Stimulated activated CD4-positive, alpha-beta T cell treated with anti-CD3 and anti-CD28 coated beads, TNF-alpha, amount 100 ng/mL, for 24 hours (primary cell): ENCODE measurements at places on chromosomes 7 and 10.

DNA sequence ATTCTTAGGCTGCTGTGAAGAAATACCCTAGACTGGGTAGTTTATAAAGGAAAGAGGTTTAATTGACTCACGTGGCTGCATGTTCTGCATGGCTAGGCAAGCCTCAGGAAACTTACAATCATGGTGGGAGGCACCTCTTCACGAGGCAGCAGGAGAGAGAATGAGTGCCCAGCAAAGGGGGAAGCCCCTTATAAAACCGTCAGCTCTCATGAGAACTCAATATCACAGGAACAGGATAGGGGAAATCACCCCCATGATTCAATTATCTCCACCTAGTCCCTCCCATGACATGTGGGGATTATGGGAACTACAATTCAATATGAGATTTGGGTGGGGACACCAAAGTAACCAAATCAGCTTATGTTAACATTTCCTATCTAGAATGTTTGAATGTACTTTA, 259.2 kb downstream of the TWIST1 start:
- no peak for DNase-seq

GRCh38 chr7:145106001-145106400, 270.1 kb upstream of the TPK1 start:
- DNase-seq = no peak

DNA sequence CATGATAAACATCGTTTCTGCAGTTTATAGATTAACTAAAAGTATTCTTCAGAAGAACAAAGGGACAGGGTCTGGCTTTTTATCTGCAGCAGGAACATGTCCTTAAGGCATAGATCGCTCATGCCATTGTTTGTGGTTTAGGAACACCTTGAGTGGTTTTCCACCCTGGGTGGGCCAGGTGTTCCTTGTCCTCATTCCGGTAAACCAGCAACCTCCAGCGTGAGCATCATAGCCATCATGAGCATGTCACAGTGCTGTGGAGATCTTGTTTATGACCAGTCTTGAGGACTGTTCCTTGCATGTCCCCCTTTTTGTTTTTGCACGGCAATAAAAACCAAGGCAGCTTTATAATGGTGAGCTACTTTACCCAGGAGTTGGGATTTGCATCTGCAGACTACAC, 33.9 kb downstream of the STOX1 start:
- no peak for DNase-seq

DNA sequence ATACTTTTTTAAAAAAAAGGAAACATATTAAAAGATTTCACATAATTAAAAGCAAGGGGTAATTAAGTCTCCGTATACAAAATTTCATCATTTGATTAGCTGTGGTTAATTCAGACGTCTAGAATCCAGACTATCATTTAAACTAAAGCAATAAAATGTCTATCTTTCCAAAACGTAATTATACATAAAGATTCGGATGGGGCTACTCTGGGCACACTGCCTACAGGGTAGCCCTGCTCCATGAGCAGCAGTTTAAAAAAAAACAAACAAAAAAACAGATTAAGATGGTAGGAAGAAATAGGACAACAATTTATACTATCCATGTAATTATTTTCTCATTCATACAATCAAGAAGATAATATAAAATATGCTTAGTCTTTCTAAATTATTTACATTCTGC, 96.0 kb downstream of the NRBF2 start:
- DNase-seq = no peak

DNA sequence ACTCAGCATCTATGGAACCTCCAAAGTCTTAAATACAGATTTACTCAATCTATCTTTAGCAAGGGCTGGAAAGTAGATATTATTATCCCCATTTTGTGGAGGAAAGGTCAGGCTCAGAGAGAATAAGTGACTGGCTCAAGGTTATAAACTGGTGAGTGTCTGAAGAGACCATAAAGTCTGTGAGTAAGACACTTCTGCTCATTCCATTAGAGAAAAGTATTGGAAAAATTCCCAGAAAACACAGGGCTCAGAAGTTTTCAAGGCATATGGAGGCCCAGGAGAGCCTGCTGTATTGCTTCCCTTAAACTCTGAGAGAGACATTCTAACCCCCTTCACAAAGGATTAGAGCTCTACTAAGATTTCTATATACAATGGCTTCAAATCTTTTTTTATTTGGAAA, 134.8 kb downstream of the PCDH15 start:
- no peak for DNase-seq

DNA sequence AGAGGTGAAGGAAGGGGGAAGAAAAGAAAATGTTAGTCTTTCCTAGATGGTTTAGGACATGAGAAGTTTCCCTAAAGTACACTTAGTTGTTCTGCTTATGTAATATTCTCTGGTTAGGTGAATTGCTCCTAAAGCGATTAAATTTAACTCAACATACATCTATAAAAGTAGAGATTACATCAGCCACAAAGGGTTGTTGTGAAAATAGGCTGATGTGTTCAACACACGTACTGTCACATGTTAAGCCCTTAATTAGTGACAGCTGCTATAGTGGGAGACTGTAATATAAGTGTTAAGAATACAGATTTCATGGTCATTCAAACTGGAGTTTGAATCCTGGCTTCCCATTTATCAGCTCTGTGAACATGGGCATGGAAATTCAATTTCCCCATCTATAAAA, 12.8 kb downstream of the HECTD2 start:
- no peak for DNase-seq

- DNase-seq = no peak
Measured at GRCh38 chr10:21912625-21913024, 90.9 kb downstream of the DNAJC1 start.

DNA sequence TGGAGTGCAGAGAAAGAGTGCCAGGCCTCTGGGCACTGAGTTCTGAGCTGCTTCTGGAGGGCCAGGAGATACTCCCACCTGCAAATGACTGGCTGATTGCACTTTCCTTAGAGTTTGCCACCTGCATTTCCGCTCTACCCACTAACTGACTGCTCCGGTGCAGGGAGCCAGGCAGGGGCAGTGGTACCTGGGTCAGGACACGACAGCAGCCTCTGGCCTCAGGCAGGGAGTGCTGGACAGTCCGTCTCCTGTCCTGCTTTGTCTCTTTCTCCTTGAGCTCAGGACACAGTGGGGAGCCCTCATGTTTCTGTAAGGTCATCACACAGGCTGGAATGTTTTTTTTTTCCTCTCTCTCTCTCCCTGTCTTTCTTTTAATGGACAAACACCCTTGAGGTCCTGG, 252.0 kb downstream of the DPP6 start:
- DNase-seq = no peak

DNA sequence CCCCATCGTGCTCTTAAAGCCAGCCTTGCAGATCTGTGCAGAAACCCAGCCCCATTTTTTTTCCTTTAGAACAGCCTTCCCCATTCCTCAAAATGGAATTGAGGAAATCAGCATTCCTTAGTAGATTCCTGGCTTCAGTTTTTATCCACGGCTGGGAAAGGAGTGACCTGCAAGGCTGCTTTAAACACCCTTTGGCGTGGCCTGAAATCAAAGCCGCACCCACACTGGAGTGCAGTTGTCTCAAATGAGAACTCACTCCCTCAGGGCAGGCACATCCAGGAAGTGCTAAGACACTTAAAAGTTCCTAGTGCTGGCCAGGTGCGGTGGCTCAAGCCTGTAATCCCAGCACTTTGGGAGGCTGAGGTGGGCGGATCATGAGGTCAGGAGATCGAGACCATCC, 34.8 kb downstream of the HTR5A start:
- no peak for DNase-seq

- DNase-seq = no peak
Measured at GRCh38 chr10:60032723-60033122, 126.4 kb upstream of the CCDC6 start.

- no peak for DNase-seq
Measured at GRCh38 chr10:101452593-101452992, 98.6 kb downstream of the BTRC start.

GRCh38 chr7:84107259-84107658, 87.3 kb downstream of the SEMA3A start:
- DNase-seq = no peak

DNA sequence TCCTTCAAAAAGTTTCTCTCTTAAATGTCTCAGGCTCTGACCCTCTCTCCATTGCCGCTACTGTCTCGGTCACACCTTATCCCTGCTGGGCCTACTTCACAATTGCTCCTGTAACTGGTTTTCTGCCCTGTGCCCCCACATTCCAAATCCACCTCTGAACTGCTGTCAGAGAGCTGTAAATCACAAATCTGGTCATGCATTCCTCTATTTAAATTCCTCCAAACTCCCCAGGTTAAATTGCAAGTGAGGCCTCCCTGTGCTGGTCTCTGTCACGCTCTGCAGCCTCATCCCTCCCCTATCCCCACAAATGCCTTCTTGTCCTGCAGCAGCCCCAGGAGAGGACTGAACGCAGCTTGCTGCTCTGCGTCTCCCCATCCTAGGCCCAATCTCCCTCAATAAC, 40.4 kb upstream of the CDCA7L start:
- DNase-seq = no peak

GRCh38 chr7:2495418-2496299, 19.5 kb upstream of the GRIFIN start:
- no peak for DNase-seq

- no peak for DNase-seq
Measured at GRCh38 chr7:23422384-23422783, 47.9 kb downstream of the IGF2BP3 start.

GRCh38 chr10:116254422-116255155, 18.4 kb downstream of the GFRA1 start:
- no peak for DNase-seq

GRCh38 chr10:124347956-124348355, 70.8 kb downstream of the OAT start:
- no peak for DNase-seq

DNA sequence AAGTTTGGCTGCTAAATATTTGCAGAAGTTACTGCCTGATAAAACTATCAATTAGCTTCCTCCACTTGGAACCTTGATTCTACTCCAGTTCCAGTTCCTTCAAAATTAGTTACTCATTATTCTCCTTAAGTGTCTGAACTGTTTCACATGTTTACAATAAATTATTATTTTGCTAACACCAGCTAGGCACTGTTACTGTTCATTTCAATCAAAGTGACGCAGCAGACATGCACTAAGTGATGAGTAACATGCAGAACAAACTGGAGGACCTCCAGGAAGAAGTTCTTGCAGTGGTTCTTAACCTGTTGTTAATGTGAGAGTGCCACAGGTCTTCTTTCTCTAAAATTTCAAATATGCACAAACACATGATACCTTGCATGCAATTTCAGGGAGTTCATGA, 491.8 kb upstream of the SEMA3A start:
- DNase-seq = no peak

DNA sequence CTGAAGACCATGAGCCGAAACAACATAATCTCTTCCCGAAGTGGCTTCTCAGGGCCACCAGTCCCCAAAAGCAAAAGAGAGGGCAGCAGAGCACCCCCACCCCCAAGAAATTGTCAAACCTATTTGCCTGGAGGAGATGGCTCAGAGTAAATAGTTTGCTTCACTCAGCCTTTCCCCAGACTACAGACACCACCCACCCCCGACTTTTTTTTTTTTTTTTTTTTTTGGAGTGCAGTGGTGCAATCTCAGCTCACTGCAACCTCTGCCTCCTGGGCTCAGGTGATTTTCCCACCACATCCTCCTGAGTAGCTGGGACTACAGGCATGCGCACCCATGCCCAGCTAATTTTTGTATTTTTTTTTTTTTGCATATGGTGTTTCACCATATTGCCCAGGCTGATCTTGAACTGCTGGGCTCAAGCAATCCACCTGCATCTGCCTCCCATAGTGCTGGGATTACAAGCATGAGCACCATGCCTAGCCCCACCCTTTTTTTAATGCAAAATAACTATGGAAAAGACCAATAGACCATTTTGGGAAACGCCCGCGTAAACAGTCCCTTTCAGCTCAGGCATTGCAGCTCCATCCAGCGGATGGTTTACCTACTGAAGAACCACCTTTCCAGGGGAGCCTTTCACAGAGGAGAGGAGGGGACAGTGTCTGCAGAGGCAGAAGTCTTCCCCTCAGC, 9.7 kb downstream of the ZMIZ1 start:
- DNase-seq = no peak

DNA sequence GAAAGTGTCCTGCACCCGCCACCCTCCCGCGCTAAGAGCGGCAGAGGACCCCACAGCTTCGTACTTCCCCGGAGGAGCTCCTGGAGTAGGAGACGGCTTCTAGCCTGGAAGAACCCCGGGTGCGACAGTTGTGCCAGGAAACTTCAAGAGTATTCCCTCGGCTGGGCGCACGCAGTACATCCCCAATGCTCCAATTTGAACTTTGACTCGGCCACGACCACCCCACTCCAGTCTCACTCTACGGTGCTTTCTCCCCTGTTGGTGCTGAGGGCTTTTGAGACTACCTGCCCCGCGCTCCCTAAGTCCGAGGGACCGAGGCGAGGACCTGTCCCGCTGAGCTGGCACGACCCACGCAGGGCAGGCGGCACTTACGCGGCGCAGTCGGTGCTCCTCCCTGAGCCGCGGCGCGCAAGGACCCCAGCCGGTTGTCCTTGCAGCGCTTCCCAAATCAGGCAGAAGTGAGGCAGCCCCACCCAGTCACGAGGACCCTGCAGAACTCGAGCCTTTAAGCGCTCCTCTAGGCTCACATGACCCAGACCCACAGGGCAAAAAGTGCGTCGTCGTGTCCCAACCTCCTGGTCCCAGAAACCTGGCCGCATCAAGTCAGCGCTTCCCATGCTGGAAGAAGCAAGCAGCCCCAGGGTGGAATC, at the start of gene CPVL:
Gene CPVL, minus strand, starts transcription at position 481 of the 650 bp plus-strand sequence. CDS start 25,476 bp downstream, outside the sequence.
- DNase-seq = no peak

DNA sequence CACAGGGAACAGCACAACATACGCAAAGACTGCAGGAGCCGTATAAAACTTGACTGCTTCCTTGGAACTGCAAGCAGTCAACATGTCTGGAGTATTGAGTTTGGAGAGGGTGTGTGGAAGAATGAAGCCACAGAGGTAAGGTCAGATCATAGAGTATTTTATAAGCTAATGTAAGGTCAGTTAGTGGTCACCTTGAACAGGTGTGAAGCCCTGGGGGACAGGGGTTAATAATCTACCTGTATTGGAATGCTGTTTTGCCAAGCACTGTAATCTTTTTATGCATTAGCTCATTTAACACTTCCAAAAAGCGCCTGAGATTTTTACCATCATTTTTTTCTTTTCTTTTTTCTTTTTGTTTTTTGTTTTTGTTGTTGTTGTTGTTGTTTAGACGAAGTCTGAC, 23.1 kb downstream of the PLAU start:
- no peak for DNase-seq

GRCh38 chr7:114293289-114294012, 121.2 kb upstream of the FOXP2 start:
- DNase-seq = no peak
